ENCODE measurements at places on chromosomes 7 and 10.

GRCh38 chr7:129401967-129402860 is 32.0 kb upstream of the STRIP2 start:
- peak; percentile 15 for DNase-seq

DNA sequence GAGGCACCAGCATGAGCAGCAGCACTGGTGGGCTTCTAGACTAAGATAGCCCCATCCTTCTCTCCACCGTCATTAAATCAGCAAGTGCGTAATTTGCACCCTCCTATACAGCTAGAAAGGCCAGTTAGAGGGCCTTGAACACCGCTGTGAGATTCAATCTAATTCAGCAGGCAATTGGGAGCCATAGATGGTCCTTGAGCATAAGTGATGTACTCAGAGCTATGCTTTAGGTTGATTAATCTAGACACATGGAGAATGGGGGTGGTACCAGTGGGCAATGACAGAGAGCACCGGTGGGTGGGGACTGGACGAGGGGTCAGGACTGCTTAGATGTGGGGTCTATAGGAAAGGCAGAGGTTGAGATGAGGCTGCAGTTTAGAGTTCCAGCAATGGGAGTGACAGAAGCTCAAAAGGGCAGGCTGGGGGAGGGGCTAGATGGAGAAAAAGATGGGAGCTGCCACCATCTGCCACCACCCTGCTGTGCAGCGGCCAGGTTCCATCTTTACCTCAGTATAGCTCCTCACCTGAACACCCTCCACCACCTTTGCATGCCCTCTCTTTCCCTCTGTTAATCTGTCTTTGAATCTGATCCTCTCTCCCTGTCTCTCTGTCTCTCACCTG is 87.3 kb downstream of the C10orf105 start:
- DNase-seq: no peak

GRCh38 chr10:69869291-69869961 is 67.7 kb downstream of the COL13A1 start:
- no peak for DNase-seq

DNA sequence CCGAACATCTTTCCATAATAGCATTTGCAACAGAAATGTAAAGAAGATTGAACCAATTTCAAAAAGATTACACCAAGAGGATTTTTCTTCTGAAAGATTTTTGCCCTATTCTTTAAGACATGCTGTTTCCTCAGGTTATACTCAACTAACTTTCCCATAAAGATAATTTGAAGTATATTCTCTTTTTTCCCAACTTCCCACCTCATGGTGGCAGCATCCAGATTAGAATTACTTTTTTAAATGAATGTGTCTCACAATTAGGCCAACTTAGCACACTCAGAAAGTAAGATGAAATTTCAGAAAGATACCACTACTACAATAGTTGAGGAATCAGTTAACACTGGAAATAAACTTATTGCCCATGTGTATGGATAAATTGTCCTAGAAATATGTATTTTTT is 178.2 kb upstream of the CSTF2T start:
- DNase-seq: no peak

- no peak for DNase-seq
Measured at GRCh38 chr7:51785876-51786275, 469.3 kb upstream of the COBL start.

DNA sequence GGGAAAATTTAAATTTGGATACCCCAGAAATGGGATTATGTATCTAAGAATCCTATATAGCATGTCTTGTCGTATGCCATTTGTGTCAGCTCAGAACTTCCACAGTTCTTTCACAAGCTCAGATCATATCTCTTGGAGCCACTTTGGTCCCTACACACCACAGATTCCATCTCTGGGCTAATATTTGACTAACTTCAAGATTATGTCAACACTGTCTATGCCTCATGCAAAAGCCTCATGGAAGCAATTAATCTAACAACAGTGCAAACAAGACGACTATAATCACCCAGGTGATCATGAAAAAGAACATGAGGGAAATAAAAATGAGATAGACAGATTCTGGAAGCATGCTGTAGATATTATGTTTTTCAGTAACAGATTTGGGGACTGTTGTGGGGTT is 189.1 kb downstream of the LRRTM3 start:
- DNase-seq: no peak

DNA sequence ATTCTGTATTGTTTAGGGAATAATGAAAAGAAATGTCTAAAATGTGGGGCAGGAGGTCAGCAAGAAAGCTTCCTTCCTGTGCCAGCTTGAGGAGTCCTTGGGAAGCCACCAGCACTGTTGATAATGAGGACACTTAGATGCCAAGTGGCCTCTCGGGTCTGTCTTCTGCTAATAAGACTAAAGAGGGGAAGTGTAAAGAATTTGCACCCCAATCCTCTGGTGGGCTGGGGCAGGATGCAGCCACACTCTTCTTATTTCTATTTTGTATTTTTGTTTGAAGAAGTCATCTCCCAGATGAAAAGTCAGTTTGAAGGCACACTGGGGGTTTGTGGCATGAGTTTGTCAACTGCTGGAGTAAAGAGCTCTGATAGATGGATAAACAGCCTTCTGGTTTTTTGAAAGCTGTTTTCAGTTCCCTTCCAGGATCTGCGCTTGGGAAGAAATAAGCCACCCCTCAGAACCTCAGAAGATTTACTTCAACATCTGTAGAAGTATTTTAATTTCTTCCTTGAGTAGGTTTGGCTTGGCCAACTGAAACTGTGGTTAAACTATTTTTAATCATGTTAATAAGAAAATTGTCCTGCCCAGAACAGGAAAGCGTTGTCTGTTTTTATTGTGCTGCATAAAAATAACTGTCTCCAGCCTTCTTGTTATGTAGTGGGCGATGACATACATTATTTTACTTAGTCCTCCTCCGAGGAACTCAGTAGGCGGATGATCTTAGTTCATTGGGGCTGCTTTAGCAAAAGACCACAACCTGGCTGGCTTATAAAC is 128.8 kb upstream of the GPR26 start:
- no peak for DNase-seq

DNA sequence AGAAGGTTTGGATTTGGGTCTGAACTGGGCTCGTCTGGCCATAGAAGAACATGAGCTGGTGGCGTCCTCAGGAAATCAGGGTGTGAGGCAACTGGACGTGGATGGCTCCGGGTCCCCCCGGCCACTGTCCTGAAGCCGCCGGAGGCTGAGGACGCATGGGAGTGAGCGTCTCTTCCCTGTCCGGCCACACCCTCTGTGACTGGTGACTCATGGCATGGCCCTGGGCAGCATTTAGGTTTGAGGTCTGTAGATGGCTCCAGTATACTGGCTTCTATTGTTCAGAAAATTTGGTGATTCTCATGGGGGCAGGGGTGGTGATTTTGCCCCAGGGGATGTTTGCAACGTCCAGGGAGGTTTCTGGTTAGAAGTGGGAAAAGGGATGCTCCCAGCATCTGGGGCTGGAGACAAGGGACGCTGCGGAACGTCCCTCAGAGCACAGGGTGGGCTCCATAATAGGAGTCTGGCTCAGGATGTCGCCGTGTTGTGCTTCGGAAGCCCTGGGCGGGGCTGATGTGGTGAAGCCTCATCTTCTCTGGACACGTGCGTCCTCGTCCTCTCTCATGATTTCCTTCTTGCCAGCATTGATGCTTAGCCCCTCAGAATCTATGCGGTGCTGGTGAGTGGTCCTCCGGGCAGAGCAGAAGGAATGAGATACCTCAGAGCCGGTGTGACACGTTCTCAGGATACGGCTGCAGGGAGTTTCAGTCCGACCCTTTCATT is 49.9 kb downstream of the PITRM1 start:
- no peak for DNase-seq

- no peak for DNase-seq
Measured at GRCh38 chr7:14236834-14237233, 247.4 kb upstream of the ETV1 start.

- no peak for DNase-seq
Measured at GRCh38 chr10:27241010-27241651, 534 bp upstream of the ACBD5 start.

GRCh38 chr7:12670000-12670729 is 17.3 kb upstream of the ARL4A start:
- DNase-seq: no peak

DNA sequence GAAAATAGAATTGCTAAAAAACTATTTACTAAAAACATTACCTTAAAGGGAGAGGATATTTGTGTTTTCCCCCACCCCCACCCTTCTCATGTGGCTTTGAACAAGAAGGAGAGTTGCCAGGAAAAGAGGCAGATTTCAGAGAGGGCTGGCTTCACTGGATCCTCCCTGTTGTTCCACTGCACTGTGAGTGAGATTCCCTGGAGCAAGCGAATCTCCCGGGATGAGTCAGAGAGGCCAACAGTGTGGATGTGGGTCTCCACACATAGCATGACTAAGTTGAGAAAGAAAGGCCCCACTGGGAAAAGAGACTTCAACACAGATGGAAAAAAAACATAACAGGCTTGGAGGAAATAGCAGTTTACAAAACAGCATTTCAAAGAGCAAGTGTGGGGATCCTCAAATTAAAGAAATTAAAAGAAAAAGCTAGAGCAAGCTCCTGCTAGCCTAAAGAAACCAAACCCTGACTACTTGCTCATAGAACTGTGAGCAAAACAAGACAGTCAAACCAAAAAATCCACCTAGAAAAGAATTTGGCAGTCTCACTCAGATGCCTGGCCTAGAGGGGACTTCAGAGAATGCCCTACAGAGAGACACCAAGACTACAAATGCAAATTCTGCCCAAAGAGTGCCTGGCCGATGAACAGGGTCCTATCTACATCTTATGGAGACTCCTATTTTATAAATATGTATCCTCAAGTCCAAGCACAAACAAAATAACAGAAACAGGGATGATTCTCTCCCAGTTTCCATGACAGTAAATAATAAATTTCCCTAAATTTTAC is 3.4 kb downstream of the CAV1 start:
- DNase-seq: no peak

GRCh38 chr10:36872702-36873393 is 252.6 kb upstream of the ANKRD30A start:
- DNase-seq: no peak

- no peak for DNase-seq
Measured at GRCh38 chr10:130573446-130573845, 437.3 kb downstream of the GLRX3 start.

GRCh38 chr10:80407812-80408241 is 524 bp upstream of the PRXL2A start:
- peak; percentile 58 for DNase-seq

DNA sequence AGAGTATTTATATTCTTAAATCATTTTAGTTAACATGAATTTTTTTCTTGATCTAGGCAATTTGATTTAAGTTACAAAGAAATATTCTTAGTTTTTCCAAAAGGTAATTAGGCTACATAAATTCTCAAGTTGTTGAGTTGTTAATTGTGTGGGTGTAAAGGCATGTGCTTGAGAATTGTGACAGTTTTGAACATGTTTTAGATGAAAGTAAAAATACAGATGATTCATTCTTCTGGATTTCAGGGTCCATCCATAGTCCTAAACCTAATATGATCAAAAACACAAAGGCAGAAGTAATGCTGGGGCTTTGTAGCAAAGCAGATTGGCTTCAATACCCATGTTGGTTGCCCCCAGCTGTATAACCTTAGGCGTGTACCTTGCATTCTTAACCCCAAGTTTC is 127.9 kb downstream of the CPED1 start:
- DNase-seq: no peak

- DNase-seq: no peak
Measured at GRCh38 chr10:4024027-4024426, 239.0 kb upstream of the KLF6 start.

DNA sequence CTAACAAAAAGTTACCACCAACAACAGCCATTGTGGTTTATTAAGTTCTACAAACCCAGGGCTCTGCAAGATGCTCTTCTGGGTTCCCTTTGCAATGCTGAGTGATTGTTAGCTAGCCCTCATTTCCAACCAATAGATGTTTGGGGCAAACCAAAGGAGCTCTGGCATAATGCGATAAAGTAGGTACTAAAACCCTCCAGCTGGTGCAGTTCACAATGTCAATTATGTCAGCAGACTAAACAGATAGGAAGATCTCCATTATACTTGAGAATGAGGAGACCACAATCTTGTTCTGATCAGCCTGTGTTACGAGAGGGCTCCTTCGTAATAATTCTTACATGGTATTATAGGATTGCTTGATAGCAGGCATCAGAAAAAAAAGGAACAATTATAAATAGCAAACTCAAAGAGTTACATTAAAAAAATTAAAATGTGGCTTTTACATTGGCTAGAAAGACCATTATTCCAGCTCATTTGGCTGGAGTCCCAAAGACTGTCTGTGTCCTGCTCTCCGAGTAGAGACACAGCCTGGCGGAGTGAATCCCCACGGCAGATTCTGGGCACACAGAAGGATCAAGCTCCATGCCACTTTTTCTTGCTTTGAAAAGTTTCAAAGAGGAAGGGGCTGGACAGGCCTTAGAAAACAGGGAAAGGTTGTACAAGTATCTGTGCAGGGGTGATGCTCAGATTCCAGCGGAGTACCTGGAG is 93.8 kb downstream of the ZRANB1 start:
- no peak for DNase-seq

DNA sequence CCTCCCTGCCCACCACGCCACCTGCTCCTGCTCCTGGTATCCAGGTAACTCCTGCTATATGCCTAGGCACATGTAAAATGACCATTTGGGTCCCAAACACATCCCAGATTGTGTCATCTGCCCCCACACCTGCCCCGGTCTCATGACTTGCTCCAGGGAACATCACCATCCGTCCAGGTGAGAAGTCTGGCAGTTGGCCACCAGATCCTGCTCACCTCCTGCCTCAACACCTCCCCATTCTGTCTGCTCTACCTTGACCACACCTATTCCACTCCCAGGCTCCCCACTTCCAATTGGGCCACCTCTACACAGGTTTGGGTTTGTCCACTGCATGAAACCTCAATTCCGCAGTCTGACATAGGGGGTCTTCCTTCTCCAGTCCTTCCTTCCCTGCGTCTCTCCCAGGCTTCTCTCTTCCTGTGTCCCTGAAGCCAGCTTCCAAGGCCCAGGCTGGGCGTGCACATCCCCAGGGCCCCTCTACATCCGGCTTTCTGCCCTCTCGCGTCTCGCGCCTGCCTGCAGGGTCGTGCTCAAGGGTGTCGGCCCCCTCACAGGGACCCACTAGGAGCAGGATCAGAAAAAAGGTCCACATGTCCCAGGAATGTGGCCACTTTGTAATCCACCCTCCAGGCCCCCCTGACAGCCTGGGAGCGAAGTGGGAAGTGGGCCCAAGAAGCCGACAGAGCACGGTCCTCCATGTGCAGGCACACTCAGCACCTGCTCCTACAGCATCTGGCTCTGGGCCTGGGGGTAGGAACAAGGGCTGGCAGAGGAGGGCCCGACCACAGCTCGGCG is 49.3 kb upstream of the DAGLB start:
- no peak for DNase-seq

GRCh38 chr7:84912537-84912936 is 274.3 kb downstream of the SEMA3D start:
- no peak for DNase-seq

GRCh38 chr7:135326636-135327280 is 93.1 kb downstream of the STRA8 start:
- no peak for DNase-seq
